Mammary epithelial cell (primary cell): ENCODE measurements at places on chromosomes 12 and 14.
A peak's percentile ranks its signal among the peaks of the same experiment; 100 is the strongest.

DNA sequence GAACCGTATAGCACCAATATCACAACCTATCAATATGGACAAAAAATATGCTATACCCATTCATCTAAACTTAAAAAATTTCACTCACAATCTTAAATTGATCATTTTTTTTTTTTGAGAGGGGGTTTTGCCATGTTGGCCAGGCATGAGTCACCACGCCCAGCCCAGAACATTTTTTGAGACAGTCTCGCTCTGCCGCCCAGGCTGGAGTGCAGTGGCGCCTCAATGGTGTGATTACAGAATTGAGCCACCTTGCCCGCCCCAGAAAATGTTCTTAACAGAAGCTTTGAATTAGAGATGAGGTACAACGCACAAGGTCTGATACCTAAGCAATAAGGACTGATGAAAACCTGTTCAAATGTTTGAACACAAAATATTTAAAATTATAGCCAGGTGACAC lies 15.8 kb upstream of the ATP5F1B start:
- no peak for DNase-seq

DNA sequence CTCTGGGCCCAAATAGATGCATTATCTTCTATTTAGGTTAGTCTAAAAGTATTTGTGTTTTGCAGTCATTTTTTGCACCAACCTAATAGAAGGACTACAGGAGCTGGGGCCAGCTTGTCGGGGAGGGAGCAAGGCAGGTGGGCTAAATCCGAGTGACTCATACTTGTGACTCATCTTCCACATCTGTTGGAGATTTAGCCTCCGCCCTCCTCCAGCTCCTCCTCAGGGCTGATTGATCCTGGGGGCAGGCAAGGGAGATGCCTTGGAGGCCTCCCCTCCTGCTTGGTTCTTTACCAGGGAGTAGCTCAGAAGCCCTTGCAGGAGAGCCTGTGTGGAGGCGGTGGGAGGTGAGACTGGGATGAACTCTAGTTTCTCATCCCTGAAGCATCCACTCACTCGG lies 27.9 kb downstream of the RHOF start:
- DNase-seq = peak; percentile 58

DNA sequence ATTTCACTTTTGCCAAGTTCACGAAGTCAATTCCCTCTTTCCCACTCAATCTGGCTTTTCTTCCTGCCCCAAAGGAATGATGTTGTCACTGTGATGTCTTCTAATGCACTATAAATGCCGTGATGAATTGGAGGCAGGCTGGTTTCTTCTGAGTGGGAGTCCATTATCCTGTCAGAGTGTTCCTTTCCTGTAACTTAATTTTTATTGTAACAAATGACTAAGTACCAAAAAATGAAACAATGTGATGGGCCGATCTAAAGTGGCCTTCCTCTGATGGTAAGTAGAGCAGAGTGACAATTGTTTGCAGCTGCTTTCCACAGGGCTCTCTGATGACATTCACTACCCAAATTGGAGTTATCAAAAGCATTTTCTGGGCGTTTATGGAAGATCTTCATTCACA lies 22.2 kb downstream of the TMEM30B start:
- DNase-seq = no peak

- peak; percentile 11 for DNase-seq
Measured at GRCh38 chr14:101151226-101151926, 247.9 kb upstream of the RTL1 start.

DNA sequence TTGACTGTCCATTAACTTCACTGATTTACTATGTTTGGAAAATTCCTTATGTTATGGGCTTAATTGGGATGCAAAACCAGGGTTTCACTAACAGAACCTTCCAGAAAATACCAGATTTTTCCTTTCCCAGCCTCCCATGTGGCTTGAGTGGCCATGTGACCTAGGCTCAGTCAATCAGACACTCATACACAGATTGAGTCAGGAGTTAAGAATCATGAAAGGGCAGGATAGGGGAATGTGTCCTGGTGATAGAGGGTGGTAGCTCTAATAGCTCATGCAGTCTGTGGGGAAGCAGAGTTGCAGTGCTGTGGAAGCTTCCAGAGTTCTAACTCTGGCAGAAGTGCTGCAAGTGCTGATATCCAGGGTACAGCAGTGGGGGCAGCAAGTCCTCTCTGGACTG lies 134.1 kb upstream of the IFNG-AS1 start:
- DNase-seq = no peak

GRCh38 chr12:6548966-6549683 lies 6.7 kb downstream of the IFFO1 start:
- no peak for DNase-seq

DNA sequence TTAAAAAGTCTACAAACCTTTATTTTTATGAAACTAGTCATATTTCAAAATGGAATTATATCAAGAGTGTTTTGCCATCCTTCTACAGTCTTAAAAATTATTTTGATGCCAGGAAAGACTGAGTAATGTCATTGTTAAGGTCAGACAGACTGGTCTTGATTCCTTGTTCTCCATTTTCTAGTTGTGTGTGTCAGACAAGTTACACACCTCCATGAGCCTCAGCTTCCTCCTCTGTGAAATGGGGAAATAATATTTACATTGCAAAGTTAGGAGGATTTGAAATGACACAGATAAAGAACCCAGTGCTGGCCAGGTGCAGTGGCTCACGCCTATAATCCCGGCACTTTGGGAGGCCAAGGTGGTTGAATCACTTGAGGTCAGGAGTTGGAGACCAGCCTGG lies 47.4 kb upstream of the ELK3 start:
- DNase-seq = no peak

- DNase-seq = peak; percentile 49
Measured at GRCh38 chr14:33465846-33466700, 484.8 kb downstream of the EGLN3 start.

DNA sequence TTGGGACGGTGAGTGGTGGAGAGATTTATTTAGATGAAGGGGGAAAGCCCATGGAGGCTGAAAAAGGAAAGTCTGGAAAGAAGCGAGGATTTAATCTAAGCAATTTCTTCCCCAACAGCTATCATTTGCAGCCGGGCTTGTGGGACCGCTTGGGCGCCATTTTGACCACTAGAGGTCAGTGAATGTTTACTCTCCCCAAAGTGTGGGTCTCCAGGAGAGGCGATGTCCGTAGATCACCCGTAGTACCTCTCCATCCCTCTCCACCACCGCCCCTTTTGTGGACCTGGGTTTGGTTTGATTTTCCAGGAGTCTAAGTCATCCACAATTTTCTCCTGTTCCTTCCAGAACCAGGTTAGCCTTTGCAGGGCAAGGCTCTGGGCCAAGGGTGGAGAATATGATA lies 91.2 kb upstream of the PARP11 start:
- no peak for DNase-seq

- DNase-seq = no peak
Measured at GRCh38 chr14:95486875-95487668, 29.4 kb downstream of the SYNE3 start.

- DNase-seq = no peak
Measured at GRCh38 chr12:94756789-94757188, 106.4 kb upstream of the TMCC3 start.

DNA sequence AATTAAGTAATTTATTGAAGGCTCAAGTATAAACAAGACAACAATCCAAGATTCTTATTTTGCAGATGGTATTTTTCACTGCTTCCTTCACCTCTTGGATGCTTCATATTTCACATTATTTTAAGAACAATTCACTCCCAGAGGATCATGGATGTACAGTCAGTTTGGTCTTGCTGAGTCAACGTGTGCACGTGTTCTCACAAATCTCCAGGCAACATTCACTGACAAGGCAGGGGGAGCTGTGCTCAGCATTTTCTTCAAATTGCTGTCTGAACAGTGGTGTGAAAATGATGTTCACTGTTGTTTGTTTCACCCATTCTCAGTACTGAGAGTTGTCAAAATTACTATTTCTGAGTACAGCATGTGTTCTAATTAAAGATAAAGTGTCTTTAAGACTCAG lies 118.3 kb upstream of the SLC38A4 start:
- DNase-seq = peak; percentile 70

DNA sequence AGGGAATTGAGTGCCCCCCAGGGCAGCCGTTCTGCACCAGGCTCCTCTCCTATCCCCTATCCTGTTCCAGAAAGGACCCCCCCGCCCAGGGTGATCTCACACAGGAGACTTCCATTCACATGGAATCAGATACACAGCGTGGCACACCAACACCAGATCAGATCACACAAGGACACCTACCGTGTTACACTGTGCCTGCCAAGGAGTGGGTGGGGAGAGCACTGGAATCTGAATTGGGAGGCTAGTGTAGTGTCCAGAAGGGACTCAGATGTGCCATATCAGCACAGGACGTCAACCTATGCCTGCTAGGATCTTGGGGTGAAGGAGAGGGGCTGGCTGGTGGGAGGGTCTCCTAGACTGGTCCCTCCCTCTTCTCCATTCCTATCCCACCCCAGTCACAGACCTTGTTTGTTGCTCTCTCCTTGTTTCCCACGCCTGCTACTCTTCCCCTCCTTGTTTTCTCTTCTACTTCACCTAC lies 2.3 kb downstream of the PTMS start:
- no peak for DNase-seq

- peak; percentile 88 for DNase-seq
Measured at GRCh38 chr14:85252011-85252410, 277.9 kb upstream of the FLRT2 start.

DNA sequence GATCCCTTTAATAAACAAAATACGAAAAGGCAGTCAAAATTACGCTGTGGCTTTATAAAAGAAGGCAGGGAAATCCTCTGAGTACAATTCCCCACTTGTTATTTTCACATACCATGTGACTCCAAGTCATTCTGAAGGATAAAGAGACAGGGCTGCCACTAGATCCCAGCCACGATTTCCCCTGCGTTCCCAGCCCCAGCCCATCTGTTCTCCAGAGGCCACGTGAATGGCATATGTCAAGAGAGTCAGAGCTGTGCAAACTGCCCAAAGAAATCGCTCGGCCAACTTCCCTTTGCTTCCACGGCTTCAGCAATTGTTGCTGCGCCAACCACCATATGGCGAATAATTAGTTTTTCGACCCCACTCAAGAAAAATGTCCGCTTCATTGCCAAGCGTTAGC lies 161.3 kb downstream of the C12orf42 start:
- DNase-seq = no peak

DNA sequence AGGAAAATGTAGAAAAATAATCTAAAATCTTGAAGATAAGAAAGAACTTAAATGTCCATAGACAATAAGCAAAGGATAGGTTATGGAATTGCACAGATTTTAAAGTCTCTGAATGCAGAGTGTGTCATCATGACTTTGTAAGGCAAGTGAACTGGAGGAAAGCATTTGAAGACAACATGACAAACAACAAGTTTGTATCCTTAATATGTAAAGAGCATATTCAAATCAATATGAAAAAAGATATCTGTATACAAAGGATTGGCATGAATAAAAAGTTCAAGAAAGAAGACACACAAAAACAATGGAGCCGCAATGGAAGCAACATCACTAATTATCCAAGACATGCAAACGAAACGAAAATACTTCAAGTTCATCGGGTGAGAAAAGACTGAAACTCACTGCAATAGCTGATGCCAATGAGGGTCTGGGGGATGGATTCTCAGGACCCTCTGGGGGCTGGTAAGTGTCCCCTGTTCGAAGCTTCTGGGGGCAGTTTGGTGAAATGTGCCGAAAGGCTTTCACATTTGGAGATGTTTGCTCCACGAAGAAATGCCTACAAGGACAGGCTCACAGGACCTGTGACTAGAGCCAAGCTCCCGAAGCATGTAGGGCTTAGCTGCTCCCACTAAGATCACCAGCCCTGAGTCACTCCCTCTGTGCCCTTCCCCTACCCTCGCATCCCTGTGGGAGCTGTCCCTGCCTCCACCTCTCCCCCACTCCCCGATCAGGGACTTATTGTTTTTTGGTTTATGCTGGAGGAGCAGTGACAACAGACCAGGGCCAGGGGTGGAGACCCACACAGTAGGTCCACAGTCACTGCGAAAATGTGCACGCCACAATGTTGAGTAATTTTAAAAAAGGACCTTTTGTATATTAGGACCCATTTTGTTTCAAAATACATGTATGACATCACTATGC lies 345.7 kb upstream of the SFSWAP start:
- DNase-seq = no peak

DNA sequence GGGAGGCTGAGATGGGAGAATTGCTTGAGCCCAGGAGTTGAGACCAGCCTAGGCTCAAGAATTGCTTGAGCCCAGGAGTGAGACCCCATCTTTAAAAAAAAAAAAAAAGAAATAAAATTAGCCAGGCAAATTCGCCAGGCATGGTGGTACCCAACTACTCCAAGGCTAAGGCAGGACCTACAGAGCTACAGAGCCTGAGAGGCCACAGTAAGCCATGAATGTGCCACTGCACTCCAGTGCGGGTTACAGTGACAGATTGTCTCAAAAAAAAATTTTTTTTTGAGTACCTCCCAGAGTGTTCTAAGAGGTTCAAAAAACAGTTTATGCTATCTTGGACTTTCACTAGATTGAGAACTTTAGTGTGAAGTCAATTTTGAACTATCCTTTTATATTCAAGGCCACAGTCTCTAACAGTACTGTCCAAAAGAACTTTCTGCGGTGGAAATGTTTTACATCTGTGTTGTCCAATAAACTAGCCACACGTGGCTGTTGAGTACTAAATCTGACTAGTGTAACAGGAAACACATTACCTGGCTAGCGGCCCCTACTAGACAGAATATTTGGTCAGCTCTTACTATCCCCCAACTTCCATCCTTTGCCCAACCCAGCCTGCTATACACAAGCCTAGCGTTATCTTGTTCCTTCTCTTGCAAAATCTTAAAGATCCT lies 2.4 kb downstream of the RPL36AL start:
- DNase-seq = no peak
